Chondrocyte (in vitro differentiated cells): ENCODE measurements at places on chromosomes 16 and 17.

DNA sequence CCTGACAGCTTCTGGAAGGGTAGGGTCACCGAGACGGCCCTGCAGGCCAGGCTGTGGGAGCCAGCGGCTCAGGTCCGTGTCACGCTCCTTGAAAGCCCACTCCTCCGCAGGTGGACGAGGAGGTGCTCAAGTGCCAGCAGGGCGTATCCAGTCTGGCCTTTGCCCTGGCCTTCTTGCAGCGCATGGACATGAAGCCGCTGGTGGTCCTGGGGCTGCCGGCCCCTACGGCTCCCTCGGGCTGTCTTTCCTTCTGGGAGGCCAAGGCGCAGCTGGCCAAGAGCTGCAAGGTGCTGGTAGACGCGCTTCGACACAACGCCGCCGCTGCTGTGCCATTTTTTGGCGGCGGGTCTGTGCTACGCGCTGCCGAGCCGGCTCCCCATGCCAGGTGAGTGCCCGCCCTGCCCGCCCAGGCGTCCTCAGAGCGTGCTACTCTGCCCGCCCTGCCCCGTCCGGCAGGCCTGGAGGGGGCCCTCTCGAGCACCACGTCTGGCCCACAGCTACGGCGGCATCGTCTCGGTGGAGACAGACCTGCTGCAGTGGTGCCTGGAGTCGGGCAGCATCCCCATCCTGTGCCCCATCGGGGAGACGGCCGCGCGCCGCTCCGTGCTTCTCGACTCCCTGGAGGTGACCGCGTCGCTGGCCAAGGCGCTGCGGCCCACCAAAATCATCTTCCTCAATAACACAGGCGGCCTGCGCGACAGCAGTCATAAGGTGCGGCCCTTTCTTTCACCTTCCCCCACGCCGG is 1.3 kb downstream of the NAGS start:
- H3K4me3 ChIP-seq, result peak overlapping the region; percentile 80
- H3K36me3 ChIP-seq, result peaks cover 2% of the 10 kb centered on the region
- H3K4me1 ChIP-seq, result peaks cover 21% of the 10 kb centered on the region

GRCh38 chr17:49935526-49936210 is 33.3 kb upstream of the DLX4 start:
- no peak overlapping the region for H3K4me3 ChIP-seq
- no peak for DNase-seq
- no peak overlapping the region for H3K27ac ChIP-seq
- peaks cover 54% of the 10 kb centered on the region for H3K27me3 ChIP-seq
- H3K4me1 ChIP-seq, result no peaks in the 10 kb centered on the region

GRCh38 chr16:49600536-49600935 is 226.9 kb downstream of the C16orf78 start:
- H3K27me3 ChIP-seq, result peaks cover 6% of the 10 kb centered on the region
- no peaks in the 10 kb centered on the region for H3K36me3 ChIP-seq
- H3K27ac ChIP-seq, result no peak overlapping the region
- H3K4me3 ChIP-seq, result no peak overlapping the region
- H3K4me1 ChIP-seq, result peaks cover 14% of the 10 kb centered on the region

DNA sequence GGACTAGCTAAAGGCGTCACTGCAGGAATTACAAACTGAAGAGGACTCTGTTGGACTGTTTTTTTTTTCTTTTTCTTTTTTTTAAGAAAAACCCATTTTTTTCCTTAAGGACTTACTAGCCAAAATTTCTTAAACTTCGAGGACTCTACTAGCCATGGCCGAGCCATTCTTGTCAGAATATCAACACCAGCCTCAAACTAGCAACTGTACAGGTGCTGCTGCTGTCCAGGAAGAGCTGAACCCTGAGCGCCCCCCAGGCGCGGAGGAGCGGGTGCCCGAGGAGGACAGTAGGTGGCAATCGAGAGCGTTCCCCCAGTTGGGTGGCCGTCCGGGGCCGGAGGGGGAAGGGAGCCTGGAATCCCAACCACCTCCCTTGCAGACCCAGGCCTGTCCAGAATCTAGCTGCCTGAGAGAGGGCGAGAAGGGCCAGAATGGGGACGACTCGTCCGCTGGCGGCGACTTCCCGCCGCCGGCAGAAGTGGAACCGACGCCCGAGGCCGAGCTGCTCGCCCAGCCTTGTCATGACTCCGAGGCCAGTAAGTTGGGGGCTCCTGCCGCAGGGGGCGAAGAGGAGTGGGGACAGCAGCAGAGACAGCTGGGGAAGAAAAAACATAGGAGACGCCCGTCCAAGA is 878 bp downstream of the HEXIM1 start:
- H3K4me3 ChIP-seq, result peak overlapping the region; percentile 99
- H3K36me3 ChIP-seq, result peaks cover 4% of the 10 kb centered on the region
- peak overlapping the region; percentile 99 for H3K27ac ChIP-seq
- no peaks in the 10 kb centered on the region for H3K27me3 ChIP-seq

DNA sequence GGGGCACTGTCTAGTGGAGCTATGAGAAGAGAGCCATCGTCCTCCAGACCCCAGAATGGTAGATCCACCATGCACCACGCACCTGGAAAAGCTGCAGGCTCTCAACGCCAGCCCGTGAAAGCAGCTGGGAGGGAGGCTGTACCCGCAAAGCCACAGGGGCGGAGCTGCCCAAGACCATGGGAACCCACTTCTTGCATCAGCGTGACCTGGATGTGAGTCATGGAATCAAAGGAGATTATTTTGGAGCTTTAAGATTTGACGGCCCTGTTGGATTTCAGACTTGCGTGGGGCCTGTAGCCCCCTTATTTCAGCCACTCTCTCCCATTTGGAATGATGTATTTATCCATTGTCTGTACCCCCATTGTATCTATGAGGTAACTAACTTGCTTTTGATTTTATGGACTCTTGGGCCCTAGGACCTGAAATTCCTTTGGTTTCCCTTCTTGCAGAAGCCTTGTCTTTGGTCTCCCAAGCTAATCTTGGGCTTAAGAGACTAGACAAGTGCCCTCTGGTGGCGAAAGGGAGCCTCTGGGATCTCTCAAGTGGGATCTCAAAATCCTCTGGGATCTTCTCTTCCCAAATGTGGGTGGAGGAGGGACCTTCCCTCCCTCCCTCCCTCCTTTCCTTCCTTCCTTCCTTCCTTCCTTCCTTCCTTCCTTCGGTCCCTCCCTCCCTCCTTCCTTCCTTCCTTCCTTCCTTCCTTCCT is 58.2 kb upstream of the HAPSTR1 start:
- H3K4me3 ChIP-seq, result no peak overlapping the region
- no peak for DNase-seq

- H3K4me3 ChIP-seq, result no peak overlapping the region
- no peaks in the 10 kb centered on the region for H3K36me3 ChIP-seq
- peaks cover 11% of the 10 kb centered on the region for H3K27me3 ChIP-seq
- H3K27ac ChIP-seq, result no peak overlapping the region
- no peaks in the 10 kb centered on the region for H3K4me1 ChIP-seq
Measured at GRCh38 chr17:8997994-8998628, 23.2 kb upstream of the NTN1 start.

- no peaks in the 10 kb centered on the region for H3K27me3 ChIP-seq
- H3K4me3 ChIP-seq, result no peak overlapping the region
- peaks cover 2% of the 10 kb centered on the region for H3K36me3 ChIP-seq
- H3K4me1 ChIP-seq, result peaks cover 25% of the 10 kb centered on the region
Measured at GRCh38 chr17:20086416-20087076, 77.4 kb downstream of the SPECC1 start.

- H3K27ac ChIP-seq, result peak overlapping the region; percentile 97
- H3K27me3 ChIP-seq, result no peaks in the 10 kb centered on the region
- H3K36me3 ChIP-seq, result no peaks in the 10 kb centered on the region
- no peak for DNase-seq
- H3K4me1 ChIP-seq, result peaks cover 65% of the 10 kb centered on the region
- no peak overlapping the region for H3K4me3 ChIP-seq
Measured at GRCh38 chr17:35788477-35789368, 6.7 kb downstream of the MMP28 start.

- H3K4me3 ChIP-seq, result no peak overlapping the region
- H3K4me1 ChIP-seq, result no peaks in the 10 kb centered on the region
- DNase-seq, result no peak
- H3K36me3 ChIP-seq, result peaks cover 3% of the 10 kb centered on the region
- no peak overlapping the region for H3K27ac ChIP-seq
Measured at GRCh38 chr17:79372470-79373238, 238.2 kb downstream of the RBFOX3 start.

DNA sequence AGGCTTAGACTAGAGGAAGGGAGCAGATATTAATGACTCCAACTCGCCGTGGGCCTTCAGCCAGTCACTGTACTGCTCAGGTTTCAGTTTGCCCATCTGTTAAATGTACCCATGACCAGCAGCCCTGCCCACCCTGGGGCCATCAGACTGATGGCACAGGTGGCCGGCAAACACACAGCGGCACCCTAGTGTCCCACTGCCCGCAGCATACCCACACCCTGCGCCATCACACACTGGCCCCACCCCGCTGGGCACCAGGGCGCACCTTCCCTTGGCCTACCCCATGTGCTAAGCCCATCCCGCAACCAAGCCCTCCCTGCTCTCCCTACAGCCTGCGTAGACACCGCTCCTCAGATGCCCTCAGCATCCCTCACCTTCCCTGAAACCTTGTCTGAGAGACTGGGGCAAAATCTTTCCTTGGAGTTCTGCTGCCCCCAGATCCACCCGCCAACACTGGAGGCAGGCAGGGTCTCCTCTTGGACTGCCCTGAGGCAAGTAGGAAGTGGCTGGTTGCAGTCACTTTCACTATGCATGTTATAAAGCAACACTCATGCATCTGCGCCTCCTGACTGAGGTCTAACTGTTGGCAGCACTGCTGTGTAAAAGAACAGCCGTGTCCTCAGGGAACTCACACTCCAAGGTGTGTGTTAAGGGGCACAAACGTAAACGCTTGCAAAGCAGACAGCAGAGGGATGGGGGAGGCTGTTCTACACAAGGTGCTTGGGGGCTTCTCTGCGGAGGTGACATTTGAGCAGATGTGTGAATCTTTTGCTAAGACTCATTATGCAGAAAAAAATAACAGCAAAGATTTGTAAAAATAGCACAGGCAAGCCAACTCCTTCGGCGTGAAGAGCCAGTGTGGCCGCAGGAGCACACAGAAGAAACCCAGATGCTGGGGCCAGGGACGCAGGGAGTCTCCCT is 6.7 kb upstream of the BCAR1 start:
- peak overlapping the region; percentile 92 for H3K27ac ChIP-seq
- peak; percentile 90 for DNase-seq

- H3K4me3 ChIP-seq, result peak overlapping the region; percentile 64
- H3K27me3 ChIP-seq, result no peaks in the 10 kb centered on the region
- DNase-seq, result no peak
- no peaks in the 10 kb centered on the region for H3K36me3 ChIP-seq
Measured at GRCh38 chr17:78722246-78722761, 59.8 kb downstream of the CYTH1 start.

DNA sequence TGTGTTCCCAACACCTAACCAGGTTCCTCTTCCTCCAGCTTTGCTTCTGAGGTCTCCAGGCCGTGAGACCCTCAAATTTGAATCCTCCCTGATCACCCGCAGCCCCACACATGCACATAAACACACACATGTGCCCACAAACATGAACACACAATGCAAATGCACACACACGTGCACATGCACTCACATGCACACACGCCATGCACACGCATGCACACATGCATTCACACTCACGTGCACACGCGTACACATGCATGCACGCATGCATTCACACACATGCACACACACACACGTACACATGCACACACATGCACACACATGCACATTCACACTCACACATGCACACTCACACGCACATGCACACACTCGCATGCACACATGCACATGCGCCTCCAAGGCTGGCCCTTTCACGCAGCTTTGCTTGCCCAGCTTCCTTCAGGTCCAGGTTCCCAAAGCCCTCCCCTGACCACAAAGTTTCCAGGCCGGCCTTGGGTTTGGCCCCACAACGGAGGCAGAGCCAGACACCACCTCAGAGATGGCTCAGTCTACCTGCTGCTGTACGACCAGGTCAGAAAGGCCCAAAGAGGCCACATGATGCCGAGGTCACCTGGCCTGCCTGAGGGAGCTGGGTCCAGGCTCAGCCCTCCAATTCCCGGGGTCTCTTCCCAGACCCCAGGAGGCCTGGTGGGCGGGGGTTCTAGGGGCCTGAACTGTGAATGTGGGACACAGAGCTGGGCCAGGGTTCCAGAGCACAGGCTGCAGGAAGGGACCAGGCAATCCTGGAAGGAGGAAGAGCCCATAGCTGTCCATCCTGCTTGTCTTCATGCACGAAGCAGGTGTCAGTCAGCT is 39.5 kb upstream of the ENPP7 start:
- peaks cover 58% of the 10 kb centered on the region for H3K27me3 ChIP-seq
- peaks cover 10% of the 10 kb centered on the region for H3K4me1 ChIP-seq
- no peak overlapping the region for H3K4me3 ChIP-seq
- H3K27ac ChIP-seq, result no peak overlapping the region

GRCh38 chr17:65433157-65433556 is 128.3 kb downstream of the AXIN2 start:
- no peak for DNase-seq
- no peaks in the 10 kb centered on the region for H3K36me3 ChIP-seq
- no peaks in the 10 kb centered on the region for H3K4me1 ChIP-seq
- H3K27me3 ChIP-seq, result peaks cover 9% of the 10 kb centered on the region
- H3K4me3 ChIP-seq, result no peak overlapping the region

GRCh38 chr16:53087101-53087500 is 32.3 kb downstream of the CHD9 start:
- H3K4me3 ChIP-seq, result no peak overlapping the region
- H3K27me3 ChIP-seq, result no peaks in the 10 kb centered on the region
- H3K27ac ChIP-seq, result peak overlapping the region; percentile 72
- DNase-seq, result no peak
- H3K4me1 ChIP-seq, result peaks cover 85% of the 10 kb centered on the region

DNA sequence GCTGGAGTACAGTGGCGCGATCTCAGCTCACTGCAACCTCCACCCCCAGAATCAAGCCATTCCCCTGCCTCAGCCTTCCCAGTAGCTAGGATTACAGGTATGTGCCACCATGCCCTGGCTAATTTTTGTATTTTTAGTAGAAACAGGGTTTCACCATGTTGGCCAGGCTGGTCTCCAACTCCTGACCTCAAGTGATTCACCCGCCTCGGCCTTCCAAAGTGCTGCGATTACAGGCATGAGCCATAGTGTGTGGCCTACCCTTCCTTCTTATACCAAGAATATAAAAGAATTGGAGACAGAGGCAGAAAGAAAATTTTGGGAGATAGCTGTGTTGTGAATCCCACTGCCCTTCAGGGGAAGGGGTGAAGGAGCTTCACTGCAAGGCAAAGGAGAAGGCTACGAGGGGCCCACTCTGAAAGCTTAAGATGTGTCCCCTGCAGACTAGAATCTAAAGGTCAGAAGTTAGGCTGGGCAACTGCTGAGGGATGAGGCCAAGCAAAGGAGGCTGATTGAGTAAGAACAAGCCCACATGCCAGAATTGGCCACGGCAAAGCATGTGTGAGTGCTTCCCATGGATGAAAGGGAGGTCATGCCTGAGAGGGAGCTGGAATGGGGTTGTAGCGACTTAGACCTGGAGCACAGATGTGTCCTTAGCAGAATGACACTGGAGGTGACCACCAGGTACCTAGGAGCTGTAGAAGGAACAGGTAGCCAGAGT is 8.4 kb upstream of the CRYBA1 start:
- no peak overlapping the region for H3K4me3 ChIP-seq
- H3K4me1 ChIP-seq, result peaks cover 25% of the 10 kb centered on the region
- peaks cover 2% of the 10 kb centered on the region for H3K36me3 ChIP-seq
- no peak overlapping the region for H3K27ac ChIP-seq
- no peaks in the 10 kb centered on the region for H3K27me3 ChIP-seq
